ENCODE measurements at places on chromosomes 1 and 21. TPM values are rescaled to one million over a fixed set of nuclear protein-coding genes. Genes with fewer than 3 reads are reported as not detected.

The NBPF20 gene
- 2.2 TPM for total RNA-seq

The SELENBP1 gene
- 11.7 TPM for total RNA-seq

The SKI gene
- 20.8 TPM for total RNA-seq

The CHAF1B gene
- total RNA-seq = 8.2 TPM

The SPATA17 gene
- 0.07 TPM for total RNA-seq

The TCHH gene
- total RNA-seq = not detected

The TPTE gene
- not detected for total RNA-seq

The PLEKHG5 gene
- total RNA-seq = 41.3 TPM

The KCTD3 gene
- 48.4 TPM for total RNA-seq

The OLFML2B gene
- 0.28 TPM for total RNA-seq

The CYP4A22 gene
- total RNA-seq = not detected

The ZRANB2 gene
- total RNA-seq = 43.2 TPM

The EFNA3 gene
- 1.9 TPM for total RNA-seq
